ENCODE measurements at places on chromosomes 7 and 10.

- DNase-seq, result no peak
These were observed 31.8 kb downstream of the MDFIC start for GRCh38 chr7:114953724-114954123.

GRCh38 chr10:124539935-124540641, 78.5 kb downstream of the LHPP start:
- no peak for DNase-seq

- DNase-seq, result no peak
These were observed 78.4 kb downstream of the RNF216 start for GRCh38 chr7:5702876-5703571.

GRCh38 chr7:23356726-23357125, 57.6 kb downstream of the MALSU1 start:
- DNase-seq, result no peak

GRCh38 chr10:43228783-43229207, 38.1 kb downstream of the RASGEF1A start:
- no peak for DNase-seq

DNA sequence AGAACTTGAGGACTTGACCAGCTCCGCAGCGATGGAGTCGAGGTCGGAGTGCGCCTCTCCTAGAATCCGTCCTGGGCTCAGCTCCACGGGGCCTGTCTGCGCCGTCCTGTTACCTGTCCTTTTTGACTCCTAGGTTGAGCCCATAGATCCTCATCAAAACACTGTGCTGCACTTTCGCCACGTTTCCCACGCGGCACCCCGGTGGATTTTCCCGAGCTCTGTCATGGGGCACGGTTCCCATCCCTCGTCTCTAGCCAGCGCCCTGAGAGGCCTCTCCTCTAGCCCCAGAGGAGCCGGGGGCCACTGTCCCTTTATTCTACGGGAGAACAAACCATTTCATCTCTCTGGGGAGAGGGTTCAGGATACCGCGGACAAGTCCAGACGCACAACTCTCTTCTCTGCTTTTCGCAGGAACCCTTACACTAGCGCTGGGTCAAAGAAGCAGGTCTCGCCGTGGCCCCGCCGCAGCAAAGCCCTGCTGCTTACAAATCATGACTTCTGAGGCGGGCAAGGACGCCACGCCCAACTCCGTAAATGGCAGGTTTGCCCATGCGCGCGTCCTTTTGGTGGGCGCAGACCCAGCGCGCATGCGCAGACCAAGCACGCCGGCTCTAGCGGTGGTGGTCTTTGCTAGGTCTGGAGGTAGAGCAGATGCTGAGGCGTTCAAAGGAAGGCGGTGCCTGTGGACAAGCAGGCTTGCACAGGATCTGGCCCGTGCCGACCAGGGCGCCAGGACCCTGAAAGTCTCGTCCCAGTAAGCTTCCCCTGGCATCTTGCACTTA, 10.3 kb upstream of the ANKRD7 start:
- DNase-seq, result peak; percentile 15

DNA sequence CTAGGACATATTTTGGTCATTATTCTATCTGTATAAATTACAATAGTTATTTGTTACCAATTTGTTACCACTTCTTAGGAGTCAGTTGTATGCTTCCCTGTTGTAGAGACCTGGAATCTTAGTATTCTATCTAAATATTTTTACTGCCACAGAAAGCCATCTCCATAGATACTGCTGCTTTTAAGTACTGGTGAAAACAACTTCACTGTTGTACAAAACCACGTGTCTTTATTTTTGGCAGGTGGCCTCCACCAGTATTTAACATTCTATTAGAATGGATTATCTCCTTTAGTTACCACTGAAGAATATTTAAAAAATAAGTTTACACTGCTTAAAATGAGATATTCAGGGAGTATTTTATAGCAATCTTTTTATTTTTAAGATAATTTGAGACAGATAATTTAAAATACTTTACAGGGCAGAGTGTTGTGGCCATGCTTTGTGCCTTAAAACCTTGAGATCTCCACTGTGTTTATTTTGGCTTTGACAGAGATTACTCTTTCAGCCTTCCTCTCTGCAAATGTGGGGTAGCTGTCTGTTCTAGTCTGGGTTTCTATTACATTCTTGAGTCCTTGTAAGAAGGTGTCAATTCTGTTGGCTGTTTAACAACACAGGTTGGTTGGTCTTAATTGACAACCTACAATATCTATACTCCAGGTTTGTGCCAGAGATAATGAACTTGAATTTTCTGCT, 185.6 kb downstream of the LRRC4 start:
- DNase-seq, result no peak

GRCh38 chr7:152624228-152624627, 51.7 kb downstream of the XRCC2 start:
- DNase-seq, result no peak
